ENCODE measurements at places on chromosomes 3 and 15. TPM values are rescaled to one million over a fixed set of nuclear protein-coding genes. Genes with fewer than 3 reads are reported as not detected.

DNA sequence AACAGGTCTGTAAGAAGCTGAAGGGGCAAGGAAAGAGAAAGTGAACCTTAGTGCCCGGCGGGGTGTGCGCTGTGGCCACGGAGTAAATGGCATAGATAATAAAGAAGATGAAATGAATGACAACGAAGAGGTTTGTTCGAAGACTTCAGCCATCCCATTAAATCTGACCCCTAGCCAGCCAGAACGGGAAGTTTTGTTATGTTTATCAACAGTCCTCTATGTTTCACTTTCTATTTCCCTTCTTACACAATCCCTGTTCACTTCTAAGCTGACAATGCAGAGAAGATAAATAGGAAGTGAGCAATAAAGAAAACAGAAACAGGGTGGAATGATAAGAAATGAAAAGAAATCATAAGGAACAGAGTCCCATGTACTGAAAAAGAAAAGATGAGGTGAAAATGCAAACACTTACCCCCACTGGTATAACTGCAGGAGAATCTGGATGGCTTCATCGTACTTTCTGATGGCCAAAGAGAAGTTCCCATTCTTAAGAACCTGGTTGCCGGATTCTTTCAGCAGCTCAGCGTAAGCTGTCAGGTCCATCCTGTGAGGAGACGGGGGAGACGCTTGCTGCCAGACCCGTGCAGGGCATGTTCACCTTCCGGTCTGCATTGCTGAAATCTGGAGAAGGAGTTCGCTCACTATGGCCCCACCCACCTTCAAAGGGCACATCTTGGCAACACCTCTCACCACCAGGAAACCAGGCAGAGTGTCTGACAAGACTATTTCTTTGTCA lies 36.8 kb downstream of the TRANK1 start:
- H3K27ac ChIP-seq = peak overlapping the region; percentile 80
- H3K4me3 ChIP-seq = peak overlapping the region; percentile 88
- H3K36me3 ChIP-seq = no peaks in the 10 kb centered on the region
- DNase-seq = peak; percentile 90
- H3K4me1 ChIP-seq = peaks cover 25% of the 10 kb centered on the region
- H3K27me3 ChIP-seq = no peaks in the 10 kb centered on the region

The ADCY5 gene
- not detected for total RNA-seq

The TMA7 gene
- 306 TPM for total RNA-seq

DNA sequence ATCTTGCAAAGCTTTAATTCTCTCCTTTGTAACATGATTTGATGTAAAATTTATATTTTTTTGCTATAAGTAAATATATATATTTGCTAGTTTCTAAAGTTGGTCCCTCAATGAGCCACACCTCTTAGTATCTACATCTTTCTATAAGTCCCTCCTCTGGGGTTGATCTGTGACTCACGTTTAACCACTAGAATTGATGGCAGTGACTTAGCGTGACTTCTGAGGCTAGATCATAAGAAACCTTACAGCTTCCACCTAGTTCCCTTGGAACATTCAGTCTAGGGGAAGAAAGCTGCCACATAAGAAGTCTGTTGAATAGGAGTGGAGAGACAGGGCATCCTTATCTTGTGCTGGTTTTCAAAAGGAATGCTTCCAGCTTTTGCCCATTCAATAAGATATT lies 56.6 kb upstream of the TNIK start:
- no peaks in the 10 kb centered on the region for H3K4me1 ChIP-seq
- no peak overlapping the region for H3K27ac ChIP-seq
- no peak for DNase-seq
- H3K36me3 ChIP-seq = no peaks in the 10 kb centered on the region
- no peak overlapping the region for H3K4me3 ChIP-seq

The PLCB2 gene
- 1.5 TPM for total RNA-seq
